ENCODE measurements at places on chromosomes 5 and 9. TPM values are rescaled to one million over a fixed set of nuclear protein-coding genes. Genes with fewer than 3 reads are reported as not detected.

DNA sequence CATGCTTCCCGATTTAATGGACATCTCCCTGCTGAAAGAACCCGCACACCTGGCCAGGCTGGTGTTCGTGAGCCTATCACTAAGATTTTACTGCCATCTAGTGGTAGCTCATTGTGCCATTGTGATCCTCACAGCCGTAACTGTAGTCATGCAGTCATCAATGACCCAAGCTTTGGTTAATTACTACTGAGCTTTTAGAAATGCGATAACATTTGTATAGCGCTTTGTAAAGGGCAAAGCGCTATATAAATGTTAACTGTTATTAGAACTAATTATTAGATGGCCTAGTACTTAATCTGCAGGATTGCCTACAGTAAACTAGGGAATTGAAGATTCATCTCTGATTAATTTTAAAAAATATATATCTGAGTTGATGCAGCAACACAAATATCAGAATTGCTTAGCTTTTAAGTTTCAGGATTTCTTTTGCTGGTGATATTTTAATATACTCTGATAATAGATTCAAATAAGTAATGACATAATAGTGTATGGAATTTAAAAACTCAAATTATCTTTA lies 90.2 kb downstream of the HACD4 start:
- peak; percentile 28 for DNase-seq

GRCh38 chr5:17356551-17356950 lies 139.1 kb downstream of the BASP1 start:
- DNase-seq = no peak

GRCh38 chr5:137146402-137146890 lies 352.7 kb downstream of the SPOCK1 start:
- no peak for DNase-seq

- no peak for DNase-seq
Measured at GRCh38 chr5:141951332-141951781, 6.6 kb downstream of the PCDH12 start.

- DNase-seq = no peak
Measured at GRCh38 chr5:172868436-172868923, 34.4 kb downstream of the ERGIC1 start.

- DNase-seq = no peak
Measured at GRCh38 chr5:115432691-115433090, 111.9 kb downstream of the FEM1C start.

DNA sequence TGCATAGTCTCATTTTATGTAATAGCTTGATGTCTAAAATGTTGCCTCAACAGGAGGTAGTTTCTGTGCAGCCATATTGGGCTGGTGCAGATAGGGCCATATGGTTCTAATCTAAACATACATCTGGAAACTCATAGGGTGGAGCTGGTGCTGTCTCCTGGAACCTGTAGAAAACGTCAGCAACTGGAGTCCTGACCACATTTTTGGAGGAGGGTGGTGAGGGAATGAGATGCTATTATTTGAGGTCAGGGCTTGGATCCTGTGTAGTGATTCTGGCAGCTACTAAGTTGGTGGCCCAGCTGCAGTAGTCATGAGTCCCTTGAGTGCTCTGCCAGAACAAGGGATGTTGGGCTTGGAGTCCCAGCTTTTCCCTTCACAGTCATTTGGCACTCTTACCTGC lies 14.1 kb downstream of the MAN2A1 start:
- no peak for DNase-seq

- peak; percentile 5 for DNase-seq
Measured at GRCh38 chr9:105883847-105884246, 189.5 kb downstream of the TMEM38B start.

- DNase-seq = no peak
Measured at GRCh38 chr9:128250839-128251731, 24.7 kb downstream of the GOLGA2 start.

TMEM245 gene
- total RNA-seq = 29.4 TPM

DRD1 gene
- total RNA-seq = not detected
